NCI-H345 (cell line): ENCODE measurements at places on chromosomes 3 and 15.

- DNase-seq, result no peak
These were observed 191.3 kb downstream of the PDE8A start for GRCh38 chr15:85172846-85173490.

DNA sequence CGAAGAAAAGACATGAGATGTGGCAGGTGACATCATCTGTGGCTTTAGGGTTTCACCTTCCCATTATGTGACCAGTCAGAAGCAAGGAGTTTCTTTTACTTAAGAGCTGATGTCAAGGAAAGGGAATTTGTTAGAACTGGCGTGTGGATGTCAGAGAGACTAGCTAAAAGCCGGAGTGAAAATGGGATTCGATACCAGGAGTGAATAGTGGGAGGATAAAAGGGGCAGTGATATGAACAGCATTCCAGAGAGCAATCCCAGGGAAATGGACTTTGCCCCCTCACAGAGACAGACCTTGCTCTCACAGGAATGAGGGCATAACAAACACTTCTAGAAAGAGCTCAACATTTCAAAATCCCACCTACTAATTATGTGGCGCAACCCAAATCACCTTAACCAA is 5.9 kb upstream of the FMN1 start:
- no peak for DNase-seq

DNA sequence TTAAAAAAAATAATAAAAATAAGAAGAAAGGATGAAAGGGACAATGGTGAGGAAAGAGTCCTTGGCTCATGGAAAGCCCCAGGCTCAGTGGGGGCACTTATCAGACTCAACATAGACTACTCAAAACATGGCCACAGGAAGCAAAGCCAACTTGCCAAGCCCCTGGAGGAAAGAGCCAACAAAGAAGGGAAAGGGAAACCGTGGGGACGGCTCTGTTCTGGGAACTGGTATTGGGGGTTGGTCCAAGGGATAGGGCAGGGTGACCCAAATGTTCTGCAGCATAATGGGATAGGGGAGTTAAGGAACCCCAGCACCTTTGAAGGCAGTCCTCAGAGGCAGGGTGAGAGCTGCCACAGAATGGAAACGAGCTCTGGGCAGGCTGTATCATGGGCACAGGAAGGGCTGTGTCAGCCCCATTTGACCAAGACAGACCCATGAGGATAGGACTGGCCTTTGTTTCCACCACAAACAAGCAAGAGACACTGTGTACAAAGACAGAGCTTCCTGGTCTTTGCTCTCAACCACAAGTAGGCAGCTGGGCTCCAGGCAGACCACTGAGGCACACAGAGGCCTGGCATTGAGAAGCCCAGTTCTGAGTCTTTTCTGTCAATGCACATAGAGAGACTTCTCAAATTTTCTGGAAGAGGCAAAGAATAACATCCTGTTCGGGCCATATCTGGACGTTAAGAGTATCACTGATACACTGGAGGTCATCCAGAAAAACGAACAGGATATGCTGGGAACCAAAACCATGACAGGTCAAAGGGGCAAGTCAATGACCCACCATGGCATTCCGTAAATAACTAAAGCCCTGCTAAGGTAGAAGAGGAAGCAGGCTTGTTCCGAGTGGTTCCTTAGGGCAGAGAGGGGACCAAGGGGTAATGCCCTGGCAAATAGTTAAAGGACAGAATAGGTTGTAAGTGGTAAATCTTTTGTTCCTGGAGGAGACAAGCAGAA is 10.6 kb upstream of the SEMA7A start:
- no peak for DNase-seq

DNA sequence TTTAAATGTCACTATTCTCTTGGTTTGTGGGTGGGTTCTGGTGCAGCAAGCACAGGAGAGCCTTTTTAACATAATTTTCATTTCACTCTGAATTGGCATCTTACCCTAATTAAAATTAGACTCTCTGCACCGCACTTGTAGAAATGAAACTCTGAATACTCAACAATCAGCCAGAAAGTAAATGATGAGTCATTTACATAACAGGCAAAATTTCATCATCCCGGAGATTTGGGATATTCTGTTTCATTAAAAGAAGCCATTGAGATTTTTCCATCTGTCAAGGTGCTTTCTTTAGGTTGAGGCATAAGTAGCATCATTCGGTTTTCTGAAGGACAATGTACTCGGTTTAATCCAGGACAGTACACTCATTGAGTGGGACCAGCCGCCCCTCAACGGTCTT is 111.0 kb downstream of the RFTN1 start:
- no peak for DNase-seq

- DNase-seq, result no peak
These were observed 34.7 kb upstream of the AGBL1 start for GRCh38 chr15:86044981-86045380.
